Body of pancreas (tissue), 4 donors: ENCODE measurements at places on chromosomes 3 and 15. TPM values are rescaled to one million over a fixed set of nuclear protein-coding genes. Genes with fewer than 3 reads are reported as not detected.

DNA sequence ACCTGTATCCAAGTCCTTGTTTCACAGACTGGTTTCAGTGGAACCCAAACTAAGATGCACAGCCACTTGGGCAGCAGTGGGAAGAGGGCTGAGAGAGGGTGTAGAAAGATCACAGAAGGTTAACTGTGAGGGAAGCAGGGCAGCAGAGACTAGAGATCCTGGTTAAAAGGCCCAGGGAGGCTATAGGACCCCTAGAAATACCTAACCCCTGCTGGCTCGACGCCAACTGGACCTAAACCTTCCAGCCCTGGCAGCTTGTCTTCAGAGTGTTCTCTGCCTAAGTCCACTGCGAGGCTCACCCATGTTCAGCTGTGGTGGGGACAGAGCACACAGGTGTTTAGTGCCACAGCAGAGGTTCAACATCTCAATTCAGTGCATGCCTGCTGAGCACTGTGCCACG lies 96.5 kb downstream of the ZNF621 start:
- no peak for DNase-seq

GRCh38 chr3:39407773-39408492 lies 1.4 kb downstream of the RPSA start:
- no peak for DNase-seq

- DNase-seq, result peak; percentile 94
Observed at GRCh38 chr15:40106203-40107161, 2.2 kb downstream of the BMF start.

- DNase-seq, result peak; percentile 91
Observed at GRCh38 chr3:184543843-184544512, 17.6 kb upstream of the EPHB3 start.

GRCh38 chr3:189625071-189625470 lies 6.1 kb upstream of the TP63 start:
- no peak for DNase-seq

GRCh38 chr3:182596676-182597410 lies 196.5 kb upstream of the ATP11B start:
- DNase-seq, result no peak

The TIPARP gene
- 12.5 TPM for total RNA-seq

The SAMMSON gene
- not detected for total RNA-seq

The LRRN1 gene
- 7.5 TPM for total RNA-seq

The XIRP1 gene
- not detected for total RNA-seq

The PLA2G4B gene
- 17.4 TPM for total RNA-seq

The HYAL3 gene
- 2.3 TPM for total RNA-seq

The PAQR5 gene
- 6.5 TPM for total RNA-seq

The DPPA4 gene
- not detected for total RNA-seq
